ENCODE measurements at places on chromosomes 3 and 15.
A peak's percentile ranks its signal among the peaks of the same experiment; 100 is the strongest.

DNA sequence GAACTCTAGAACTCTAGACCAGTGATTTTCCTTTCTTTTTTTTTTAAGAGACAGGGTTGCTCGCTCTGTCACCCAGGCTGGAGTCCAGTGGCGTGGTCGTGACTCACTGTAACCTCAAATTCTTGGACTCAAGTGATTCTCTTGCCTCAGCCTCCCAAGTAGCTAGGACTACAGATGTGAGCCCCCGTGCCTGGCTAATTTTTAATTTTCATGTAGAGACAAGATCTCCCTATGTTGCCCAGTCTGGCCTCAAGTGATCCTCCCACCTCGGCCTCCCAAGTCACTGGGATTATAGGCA lies 359.6 kb downstream of the SHQ1 start:
- DNase-seq, result no peak

GRCh38 chr3:121073011-121073410 lies 165.0 kb downstream of the STXBP5L start:
- DNase-seq, result no peak

- DNase-seq, result no peak
Observed at GRCh38 chr3:123405936-123406510, 42.9 kb downstream of the ADCY5 start.

GRCh38 chr3:74642876-74643275 lies 28.4 kb upstream of the CNTN3 start:
- DNase-seq, result no peak

DNA sequence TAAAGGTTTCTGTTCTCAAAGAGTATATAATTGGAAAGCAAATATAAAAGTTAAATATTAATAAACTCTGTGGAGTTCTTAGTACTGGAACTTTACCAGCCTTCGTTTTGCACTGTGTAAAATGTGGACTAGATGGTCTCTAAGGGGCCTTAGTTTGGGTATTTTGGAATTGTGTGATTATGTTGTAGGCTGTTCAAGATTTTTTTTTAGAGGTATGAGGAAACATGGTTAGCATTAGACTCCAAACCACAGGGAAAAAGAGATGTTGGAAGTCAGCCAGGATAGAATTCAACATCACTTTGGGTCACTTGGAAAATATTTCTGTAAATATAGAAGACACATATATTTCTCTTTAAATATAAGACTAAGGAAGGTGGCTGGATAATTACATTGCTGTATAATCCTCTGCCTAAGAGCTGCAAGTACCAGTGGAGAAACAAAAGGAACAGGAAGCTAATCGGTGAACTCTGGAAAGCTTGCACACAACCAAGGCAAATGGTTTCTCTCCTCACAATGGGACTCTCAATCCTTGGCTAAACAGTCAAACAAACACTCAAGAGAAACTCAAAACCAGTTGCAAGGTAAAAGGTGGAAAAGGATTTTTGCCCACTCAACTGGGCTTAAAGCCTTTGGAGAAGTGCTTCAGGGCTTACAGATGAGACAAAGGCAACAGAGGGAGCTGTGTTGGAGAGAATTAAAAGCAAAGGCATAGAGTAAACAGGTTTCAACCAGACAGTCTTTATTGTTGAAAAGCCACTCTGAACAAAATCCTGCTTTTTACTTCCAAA lies 141.7 kb downstream of the NR1D2 start:
- DNase-seq, result peak; percentile 51

DNA sequence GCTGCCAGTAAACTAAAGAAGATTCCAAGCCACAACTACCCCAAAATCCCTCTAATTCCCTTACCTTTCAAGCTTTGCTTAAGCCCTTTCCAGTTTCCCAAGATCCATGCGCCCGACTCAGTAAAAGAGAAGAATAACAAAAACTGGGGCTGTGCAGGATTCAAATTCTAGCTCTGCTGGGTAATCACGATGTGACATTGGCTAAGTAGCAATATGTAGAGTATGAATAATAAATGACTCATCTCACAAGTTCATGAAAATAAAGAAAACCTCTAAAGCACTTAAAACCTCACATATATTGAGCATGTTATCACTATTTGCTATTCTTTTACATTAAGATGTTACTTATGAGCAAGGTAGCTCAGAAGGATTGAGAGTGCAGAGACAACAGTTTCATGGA lies 522.2 kb upstream of the ZNF717 start:
- DNase-seq, result no peak

DNA sequence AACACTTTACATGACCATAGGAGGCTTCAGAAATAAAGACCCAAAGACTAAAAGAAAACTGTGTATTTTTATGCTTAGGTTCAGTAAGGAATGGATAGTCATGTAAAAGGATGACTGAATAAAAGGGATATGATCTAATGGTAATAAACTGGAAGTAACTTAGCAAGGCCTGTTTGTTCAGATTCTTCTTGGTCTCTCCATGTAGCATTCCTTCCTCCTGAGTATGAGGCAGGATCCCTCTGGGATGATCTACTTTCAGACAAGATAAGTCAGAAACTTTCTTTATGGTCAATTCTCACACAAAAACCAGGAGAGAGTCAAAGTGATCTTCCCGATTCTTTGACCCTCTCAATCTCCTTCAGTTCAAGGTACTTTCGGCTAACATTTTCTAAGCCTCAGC lies 340.8 kb upstream of the DCBLD2 start:
- DNase-seq, result no peak

- DNase-seq, result no peak
Observed at GRCh38 chr3:134598763-134599545, 51.9 kb downstream of the KY start.

All from T47D (cell line).